Stimulated activated CD4-positive, alpha-beta T cell treated with anti-CD3 and anti-CD28 coated beads, TNF-alpha, amount 100 ng/mL, for 24 hours (primary cell): ENCODE measurements at places on chromosomes 5 and 9.

DNA sequence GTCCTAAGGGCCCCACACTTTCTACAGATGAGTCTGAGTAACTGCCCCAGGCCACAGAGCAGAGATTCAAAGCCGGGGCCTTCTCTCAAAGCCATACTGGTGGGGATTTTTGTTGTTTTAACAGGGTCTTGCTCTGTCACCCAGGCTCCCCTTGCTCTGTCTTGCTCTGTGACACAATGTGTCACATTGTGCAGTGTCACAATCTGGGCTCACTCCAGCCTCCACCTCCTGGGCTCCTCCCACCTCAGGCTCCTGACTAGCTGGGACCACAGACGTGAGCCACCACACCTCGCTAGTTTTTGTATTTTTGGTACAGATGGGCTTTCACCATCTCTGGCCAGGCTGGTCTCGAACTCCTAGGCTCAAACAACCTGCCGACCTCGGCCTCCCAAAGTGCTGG lies 8.6 kb downstream of the AGPAT2 start:
- no peak for DNase-seq

- no peak for DNase-seq
Observed at GRCh38 chr9:136010615-136011361, 49.6 kb upstream of the UBAC1 start.

- DNase-seq = no peak
Observed at GRCh38 chr5:179621551-179622214, 1.8 kb downstream of the HNRNPH1 start.

- DNase-seq = no peak
Observed at GRCh38 chr5:172438319-172438668, 16.0 kb downstream of the SH3PXD2B start.

DNA sequence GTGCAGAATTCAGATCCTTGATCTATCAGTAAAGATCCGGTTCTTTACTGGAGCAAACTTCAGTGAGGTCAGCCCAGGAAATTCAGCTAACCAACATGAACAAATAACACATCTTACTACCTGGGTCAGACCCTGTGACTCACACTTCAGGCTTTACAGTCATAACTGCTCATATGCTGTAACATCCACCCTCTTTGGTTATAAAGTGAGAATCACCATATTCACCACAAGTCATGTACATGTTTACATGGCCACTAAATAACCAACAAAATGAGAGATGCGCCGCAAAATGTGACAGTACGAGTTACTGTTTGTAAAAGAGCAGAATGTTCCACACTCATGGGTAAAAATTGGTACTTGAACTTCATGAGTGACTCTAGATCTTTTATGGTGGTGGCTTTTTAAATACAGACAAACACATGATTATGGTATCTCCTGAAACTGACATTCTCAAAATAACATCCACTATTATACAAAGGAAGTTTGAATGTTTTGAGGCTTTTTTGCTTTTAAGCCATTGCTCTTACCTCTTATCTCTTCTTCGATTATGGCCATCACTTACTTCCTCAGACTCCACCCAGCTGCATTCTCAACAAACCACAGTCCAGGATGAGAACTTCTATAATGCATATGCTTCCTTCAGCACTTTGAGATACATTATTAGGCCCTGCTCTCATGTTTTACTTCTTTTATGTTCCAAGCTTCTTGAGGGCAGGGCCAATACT lies 516.6 kb downstream of the RAB3C start:
- no peak for DNase-seq

- no peak for DNase-seq
Observed at GRCh38 chr9:99459919-99460318, 237.8 kb downstream of the SEC61B start.

- DNase-seq = no peak
Observed at GRCh38 chr5:75023368-75024159, 28.8 kb downstream of the GCNT4 start.

- DNase-seq = no peak
Observed at GRCh38 chr9:128892221-128892921, 10.4 kb downstream of the LRRC8A start.

DNA sequence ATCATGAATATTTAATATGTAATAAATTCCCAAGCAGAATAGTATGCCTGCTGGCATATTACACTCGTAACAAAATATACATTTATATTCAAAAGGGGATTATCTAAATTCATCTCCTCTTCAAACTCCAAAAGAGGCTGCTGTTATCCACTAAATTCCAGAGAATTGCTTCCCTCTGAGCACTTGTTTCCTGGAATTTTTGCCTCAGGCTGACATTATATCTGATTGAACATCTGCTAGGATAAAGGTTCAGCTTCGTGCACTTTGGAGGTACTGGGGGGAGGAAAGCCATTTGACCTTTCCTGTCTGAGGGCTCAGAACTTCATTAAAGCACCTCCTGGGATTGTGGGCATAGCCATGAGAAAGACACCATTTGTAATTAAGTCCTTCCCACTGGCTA lies 4.3 kb upstream of the HAPLN1 start:
- DNase-seq = no peak

GRCh38 chr5:10885026-10885425 lies 124.0 kb upstream of the DAP start:
- DNase-seq = no peak

GRCh38 chr9:9389904-9390303 lies 1222.9 kb downstream of the PTPRD start:
- DNase-seq = no peak

GRCh38 chr9:137191691-137192447 lies 3.4 kb downstream of the SSNA1 start:
- DNase-seq = no peak

DNA sequence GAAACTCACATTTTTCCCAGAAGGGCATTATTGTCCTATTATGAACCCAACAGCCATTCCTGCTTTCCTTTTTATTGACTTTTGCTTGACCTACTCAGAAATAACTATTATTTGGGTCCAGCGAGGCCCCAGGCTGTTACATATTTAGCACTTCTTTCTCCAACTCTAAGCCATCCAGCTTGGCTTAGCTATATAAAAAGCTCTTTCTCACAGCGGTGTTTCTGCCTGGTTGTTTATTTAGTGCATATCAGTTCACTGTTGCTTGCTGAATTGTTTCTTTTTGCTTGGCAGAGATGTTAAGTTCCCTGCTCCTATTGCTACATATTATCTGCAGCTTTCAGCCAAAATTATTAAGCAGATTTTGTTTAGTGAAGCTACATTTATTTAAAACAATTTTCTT lies 1156.8 kb upstream of the SEMA6A start:
- no peak for DNase-seq
